ENCODE measurements at places on chromosomes 13 and 19. TPM values are rescaled to one million over a fixed set of nuclear protein-coding genes. Genes with fewer than 3 reads are reported as not detected.

The PSG6 gene
- total RNA-seq = not detected

The SULT2A1 gene
- total RNA-seq = not detected

The TEX101 gene
- total RNA-seq = not detected

The C5AR1 gene
- total RNA-seq = 0.39 TPM

The SYCN gene
- total RNA-seq = not detected

The PSG1 gene
- 1.7 TPM for total RNA-seq

The ANGPTL4 gene
- 32.2 TPM for total RNA-seq

The SCEL gene
- not detected for total RNA-seq

The LCP1 gene
- 0.20 TPM for total RNA-seq

The MEIOSIN gene
- not detected for total RNA-seq

The C19orf53 gene
- total RNA-seq = 46.9 TPM

The CGB8 gene
- not detected for total RNA-seq

The INSL3 gene
- total RNA-seq = not detected

The TYROBP gene
- not detected for total RNA-seq

The GNG7 gene
- 0.73 TPM for total RNA-seq

The ZNF470 gene
- total RNA-seq = 8.5 TPM

Data from smooth muscle cell of the pulmonary artery (primary cell).